ENCODE measurements at places on chromosomes 3 and 15.

- DNase-seq, result peak; percentile 16
Observed at GRCh38 chr15:63156755-63157117, 541 bp downstream of the RPS27L start.

GRCh38 chr3:37741644-37742043 is 120.0 kb upstream of the CTDSPL start:
- DNase-seq, result no peak

- DNase-seq, result peak; percentile 64
Observed at GRCh38 chr15:40439960-40440742, 602 bp upstream of the BAHD1 start.

- DNase-seq, result no peak
Observed at GRCh38 chr3:57575966-57576626, 20.0 kb downstream of the PDE12 start.

Measured in activated CD4-positive, alpha-beta T cell treated with anti-CD3 and anti-CD28 coated beads, Interleukin-2, amount 50 U/mL, for 48 hours (primary cell).